ENCODE measurements at places on chromosomes 5 and 9. TPM values are rescaled to one million over a fixed set of nuclear protein-coding genes. Genes with fewer than 3 reads are reported as not detected.

NOXA1 gene
- 4.3 TPM for polyA plus RNA-seq

LCN9 gene
- not detected for polyA plus RNA-seq

BICD2 gene
- 20.0 TPM for polyA plus RNA-seq

PCDHA7 gene
- 0.02 TPM for polyA plus RNA-seq

C1QTNF3 gene
- polyA plus RNA-seq: 4.3 TPM

FOXD4L3 gene
- polyA plus RNA-seq: 0.05 TPM

DNA sequence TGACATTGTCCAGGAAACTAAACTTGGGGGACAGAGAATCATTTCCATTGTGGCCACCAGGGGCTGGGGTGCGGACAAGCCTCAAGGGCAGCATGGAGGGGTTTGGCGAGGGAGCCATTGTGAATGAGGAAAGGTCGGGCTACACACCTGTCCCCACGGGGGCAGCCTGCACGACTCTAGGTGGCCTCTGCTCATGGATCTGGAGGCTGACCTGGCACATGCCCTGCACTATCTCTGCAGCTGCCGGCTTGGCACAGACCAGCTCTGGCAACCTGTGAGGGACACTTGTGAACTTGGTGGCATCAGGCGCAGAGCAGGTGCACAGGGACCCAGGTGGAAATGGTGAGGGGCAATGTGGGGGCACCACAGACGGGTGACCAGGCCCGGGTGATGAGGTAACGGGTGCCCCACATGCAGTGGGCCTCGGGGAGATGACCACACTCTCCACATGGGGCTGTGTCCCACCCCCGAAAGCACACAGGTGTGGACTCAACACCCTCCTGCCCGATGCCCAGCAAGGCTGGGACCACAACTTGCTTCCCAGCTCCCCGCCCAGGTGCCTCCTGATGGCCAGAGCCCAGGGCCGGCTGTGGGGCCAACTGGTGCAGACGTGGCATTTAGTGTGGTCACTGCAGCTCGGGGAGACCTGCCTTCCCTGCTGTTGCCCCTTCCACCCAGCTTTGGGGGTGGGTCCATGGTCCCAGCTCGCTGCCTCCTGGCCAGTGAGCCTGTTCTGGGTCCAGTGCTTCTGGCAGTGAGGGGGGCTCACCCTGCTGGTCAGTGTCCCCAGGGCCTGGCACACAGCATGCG is 60.9 kb upstream of the UBAC1 start:
- no peak for DNase-seq

DNA sequence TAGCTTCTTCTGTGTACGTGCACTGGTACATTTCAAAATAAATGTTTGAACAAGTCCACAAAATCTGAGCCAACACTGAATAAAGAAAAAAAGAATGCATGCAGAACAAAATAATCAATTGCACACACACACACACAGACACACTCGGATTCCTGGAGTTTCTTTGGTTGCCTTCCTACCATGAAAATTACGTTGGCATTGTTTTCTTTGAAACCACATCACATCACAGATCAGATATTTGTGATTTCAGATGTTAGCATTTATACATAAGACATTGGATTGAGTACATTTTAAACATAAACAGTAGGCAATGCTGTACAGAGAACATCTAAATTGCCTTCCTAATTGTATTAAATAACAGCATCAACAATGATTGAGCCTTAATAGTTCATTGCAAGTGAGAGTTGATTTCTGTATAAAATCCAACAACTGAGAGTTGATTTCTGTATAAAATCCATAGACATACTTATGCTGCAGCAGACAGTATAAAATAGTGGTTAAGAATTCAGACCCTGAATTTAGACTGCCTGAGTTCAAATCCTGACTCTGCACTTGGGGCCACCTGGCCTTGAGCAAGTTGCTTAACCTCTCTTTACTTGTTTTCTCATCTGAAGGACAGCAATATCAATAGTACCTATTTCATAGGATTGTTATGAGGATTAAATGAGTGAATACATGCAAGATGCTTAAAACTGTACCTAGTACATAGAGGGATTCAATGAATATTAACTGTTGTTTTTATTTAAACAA is 101.7 kb upstream of the IFNE start:
- DNase-seq: no peak

- DNase-seq: no peak
Measured at GRCh38 chr5:109630093-109630492, 59.6 kb upstream of the MAN2A1 start.

DNA sequence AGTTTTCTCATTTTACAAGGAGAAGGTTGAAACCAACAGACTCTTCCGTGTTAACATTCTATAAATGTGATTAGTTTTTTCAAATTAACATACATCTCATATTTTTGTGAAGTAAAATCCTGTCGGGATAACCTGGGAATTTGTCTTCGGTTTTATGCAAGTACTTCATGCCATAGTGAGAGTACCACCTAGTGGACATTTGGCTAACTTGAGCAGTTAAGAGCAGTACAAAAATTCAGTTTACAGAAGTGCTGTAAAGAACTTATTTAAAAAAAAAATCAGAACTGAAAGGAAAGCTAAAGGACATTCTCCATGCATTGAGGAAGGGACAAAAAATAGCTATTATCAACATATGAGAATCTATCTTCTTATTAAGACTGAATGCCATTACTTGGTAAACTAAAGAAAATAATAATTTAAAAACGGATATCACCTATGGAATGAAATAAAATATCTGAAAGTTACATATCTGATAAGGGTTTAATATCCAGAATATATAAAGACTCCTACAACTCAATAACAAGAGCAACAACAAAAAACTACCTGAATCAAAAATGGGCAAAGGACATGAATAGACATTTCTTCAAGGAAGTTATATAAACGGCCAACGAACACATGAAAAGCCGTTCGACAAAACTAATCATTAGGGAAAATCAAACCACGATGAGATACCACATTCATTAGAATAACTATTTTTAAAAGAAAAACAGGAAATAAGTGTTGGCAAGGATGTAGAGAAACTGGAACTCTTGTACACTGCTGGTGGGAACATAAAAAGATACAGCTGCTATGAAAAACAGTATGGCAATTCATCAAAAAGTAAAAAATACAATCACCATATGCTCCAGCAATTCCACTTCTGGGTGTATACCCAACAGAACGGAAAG is 117.0 kb upstream of the GNA14 start:
- no peak for DNase-seq

- DNase-seq: no peak
Measured at GRCh38 chr5:111948092-111948841, 191.3 kb upstream of the NREP start.

DNA sequence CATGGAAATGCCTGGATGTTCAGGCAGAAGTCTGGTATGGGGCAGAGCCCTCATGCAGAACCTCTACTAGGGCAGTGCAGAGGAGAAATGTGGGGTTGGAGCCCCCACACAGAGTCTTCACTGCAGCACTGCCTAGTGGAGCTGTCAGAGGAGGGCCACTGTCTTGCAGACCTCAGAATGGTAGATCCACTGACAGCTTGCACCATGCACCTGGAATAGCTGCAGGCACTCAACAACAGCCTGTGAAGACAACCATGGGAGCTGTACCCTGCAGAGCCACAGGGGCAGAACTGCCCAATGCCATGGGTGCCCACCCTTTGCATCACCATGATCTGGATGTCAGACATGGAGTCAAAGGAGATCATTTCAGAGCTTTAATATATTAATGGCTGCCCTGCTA is 36.9 kb downstream of the TRIP13 start:
- no peak for DNase-seq

DNA sequence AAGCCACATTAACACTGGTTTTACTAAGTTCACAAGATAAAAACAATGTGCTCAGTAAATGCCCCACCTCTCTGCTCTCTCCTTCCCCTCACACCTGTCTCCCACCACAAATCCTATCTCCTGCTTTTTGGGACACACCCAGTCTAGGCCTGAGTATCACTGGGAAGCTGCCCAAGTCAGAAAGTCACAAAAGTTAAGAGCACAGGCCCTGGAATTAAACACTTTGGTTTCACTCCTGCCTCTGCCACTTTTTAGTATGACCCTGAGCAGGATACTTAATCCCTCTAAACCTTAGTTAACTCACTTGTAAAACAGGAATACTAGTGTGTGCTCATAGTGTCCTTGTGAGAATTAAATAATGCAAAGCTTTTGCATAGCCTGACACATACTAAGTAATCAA is 11.3 kb downstream of the C5 start:
- DNase-seq: no peak
